Activated CD4-positive, alpha-beta T cell treated with anti-CD3 and anti-CD28 coated beads for 1 hour (primary cell): ENCODE measurements at places on chromosomes 5 and 9.

GRCh38 chr9:2367970-2368369, 253.6 kb upstream of the VLDLR start:
- no peak for DNase-seq

DNA sequence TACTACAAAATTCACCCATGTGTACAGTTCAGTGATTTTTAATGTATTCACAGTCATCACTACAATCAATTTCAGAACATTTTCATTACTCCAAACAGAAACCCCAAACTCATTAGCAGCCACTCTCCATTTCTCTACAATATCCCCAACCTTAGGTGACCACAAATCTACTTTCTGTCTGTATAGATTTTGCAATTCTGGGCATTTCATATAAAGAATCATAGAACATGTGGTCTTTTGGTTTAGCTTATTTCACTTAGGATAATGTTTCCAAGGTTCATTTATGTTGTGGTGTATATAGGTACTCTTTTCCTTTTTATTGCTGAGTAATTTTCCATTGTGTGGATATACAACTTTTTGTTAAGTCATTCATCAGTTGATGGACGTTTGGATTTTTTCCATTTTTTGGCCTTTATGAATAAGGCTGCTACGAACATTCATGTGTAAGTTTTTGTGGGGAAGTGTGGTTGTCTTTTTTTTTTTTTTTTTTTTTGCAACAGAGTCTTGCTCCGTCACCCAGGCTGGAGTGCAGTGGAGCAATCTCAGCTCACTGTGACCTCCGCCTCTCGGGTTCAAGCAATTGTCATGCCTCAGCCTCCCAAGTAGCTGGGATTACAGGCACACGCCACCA, 54.5 kb downstream of the DOCK8 start:
- no peak for DNase-seq

GRCh38 chr5:149495673-149496072, 55.6 kb downstream of the CSNK1A1 start:
- DNase-seq, result no peak

DNA sequence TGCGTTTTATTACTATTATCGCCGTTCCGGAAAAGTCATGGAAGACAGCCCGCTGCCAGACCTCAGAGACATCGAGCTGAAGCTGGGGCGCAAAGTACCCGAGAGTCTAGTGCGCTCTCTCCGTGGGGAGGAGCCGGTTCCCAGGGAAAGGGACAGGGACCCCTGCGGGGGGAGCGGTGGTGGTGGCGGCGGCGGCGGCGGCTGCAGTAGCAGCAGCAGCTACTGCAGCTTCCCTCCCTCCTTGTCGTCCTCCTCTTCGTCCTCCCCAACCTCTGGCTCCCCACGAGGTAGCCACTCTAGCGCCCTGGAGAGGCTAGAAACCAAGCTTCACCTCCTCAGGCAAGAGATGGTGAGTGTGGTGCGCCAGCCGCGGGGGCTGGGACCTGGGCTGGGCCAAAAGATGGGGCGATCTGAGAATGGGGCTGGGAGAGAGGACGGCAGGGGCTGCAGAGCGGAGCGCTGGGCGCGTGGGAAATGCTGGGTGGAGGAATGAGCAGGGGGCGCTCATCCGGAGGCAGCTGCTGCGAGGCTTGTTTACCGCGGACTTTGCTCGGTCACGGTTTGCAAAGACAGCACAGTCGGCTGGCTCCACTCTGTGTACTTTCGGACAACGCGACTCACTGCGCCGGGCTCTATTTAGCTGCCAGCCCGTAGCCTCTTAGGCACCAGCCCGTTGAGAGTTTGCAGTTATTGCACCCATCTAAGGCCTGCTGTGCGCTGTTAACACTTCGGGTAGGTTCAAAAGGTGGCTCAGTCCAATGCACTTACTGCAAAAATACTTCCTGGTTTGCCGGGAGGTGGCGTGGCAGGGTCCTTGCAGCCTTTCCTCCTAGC, 1.1 kb downstream of the LURAP1L start:
- no peak for DNase-seq
